ENCODE measurements at places on chromosomes 6 and 20.

- no peak for DNase-seq
These were observed 176.2 kb downstream of the KLHL32 start for GRCh38 chr6:97100696-97101095.

DNA sequence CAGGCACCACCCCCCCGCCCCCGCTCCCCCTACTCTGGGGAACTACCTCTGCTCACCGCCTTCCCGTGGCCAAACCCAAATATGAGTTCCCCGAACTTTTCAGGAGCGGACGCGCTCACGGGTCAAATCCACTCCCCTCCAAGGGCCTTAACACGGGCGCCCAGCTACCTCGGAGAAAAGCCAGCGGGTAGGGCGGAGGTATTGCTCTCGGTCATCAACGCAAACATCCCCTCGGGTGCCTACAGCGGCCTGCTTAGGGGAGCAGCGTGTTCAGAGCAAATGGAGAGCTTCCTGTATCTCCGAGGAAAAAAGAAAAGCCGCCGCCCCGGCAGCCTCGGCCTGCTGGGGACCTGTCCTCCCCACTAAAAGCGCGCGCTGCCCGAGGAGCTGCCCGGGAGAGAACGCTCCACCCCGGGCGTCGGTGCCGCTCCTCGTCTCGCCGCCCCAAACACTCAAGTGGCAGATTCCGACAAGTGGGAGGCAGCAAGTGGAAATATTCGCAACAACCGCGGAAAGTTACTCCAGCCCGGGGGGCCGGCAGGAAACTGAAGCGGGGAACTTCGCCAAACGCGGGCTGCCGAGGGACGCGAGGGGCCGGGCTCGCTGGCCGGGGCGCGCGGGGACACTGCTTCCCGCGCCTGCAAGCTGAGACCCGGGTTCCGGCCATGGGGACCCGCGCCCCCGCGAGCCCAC is 699 bp downstream of the PTPRT start:
- no peak for DNase-seq

DNA sequence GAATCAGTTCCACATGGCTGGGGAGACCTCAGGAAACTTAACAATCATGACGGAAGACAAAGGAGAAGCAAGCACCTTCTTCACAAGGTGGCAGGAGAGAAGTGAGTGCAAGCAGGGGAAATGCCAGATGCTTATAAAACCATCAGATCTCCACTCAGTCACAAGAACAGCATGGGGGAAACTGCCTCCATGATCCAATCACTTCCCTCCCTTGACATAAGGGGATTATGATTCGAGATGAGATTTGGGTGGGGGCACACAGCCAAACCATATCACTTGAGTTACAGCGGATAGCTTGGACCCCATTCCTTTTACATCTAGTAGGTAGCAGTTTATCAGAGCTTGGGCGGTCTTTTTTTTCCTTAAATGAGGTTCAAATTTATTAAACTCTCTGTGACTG is 19.1 kb downstream of the AFDN start:
- DNase-seq, result no peak

DNA sequence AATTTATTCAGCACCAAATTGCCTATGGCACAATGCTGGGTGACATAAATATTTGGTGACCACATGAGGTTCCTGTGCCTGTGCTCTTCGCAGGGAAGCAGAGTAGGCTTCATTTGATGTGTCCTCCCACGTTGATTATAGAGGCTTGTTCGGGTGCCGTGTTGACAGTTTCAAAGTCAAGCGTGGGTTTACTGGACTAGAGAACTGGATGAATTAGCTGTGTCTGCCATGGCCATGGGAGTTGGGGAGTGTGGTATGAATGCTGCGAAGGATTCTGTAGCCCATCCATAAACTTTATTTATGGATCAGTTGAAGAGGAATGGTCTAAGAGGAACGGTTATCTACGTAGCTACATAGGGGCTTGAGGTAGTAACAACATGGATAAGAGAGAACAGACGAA is 11.0 kb downstream of the CD109 start:
- no peak for DNase-seq

DNA sequence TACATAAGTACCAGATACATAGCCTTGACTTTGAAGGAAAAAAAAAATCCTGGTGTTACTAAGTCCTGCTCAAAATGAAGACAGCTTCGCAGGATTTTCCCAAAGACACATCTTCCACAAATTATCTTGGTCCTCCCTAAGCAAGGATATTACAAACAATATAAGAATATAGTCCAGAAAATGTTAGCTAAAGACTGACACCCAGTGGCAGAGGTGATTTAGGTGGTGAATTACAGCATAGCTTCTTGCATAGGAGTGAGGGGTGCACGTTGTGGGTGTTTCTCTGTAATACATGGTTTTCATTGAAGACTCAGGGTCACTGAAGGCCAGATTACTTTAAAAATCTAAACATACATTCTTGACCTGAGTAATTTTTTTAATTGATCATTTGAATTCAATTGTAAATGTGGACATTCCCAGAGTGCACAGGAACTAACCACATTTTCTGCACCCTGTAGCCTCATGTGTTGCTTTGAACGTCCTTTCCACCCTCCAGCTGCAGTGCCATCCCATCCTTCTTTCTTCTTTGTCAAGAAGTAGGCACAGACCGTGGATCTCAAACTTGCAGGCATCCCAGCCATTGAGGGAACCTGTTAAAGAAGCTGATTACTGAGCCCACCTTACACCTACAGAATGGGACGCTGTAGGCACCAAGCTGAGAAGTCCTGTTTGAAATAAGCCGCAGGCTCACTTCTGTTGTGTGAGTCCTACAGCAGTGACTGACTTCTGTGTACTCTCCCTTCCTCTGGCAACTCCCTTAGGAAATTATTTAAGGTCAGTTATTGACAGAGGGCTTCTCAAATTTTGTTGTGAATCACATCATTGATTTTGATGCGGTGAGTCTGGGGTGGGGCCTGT is 102.6 kb downstream of the PERP start:
- no peak for DNase-seq

DNA sequence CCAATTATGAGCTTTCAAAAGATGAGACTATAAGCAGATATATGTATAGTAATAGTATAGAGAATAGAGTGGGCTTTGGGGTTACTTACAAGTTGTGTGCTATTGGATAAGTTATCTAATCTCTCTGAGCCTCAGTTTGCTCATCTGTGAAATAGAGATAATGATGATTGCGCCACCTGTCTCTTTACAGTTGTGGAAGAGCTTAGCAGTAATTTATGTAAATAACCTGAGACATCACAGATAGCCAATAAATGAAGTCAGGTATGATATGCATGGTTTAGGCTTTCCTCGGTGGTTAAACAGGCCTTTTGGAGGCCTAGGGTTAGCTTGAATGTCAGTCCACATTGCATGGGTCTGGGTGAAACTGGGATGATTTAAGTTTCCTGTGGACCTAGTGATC is 29.8 kb upstream of the SCUBE3 start:
- DNase-seq, result no peak

- peak; percentile 83 for DNase-seq
These were observed 8.8 kb downstream of the DUSP15 start for GRCh38 chr20:31861385-31862156.

DNA sequence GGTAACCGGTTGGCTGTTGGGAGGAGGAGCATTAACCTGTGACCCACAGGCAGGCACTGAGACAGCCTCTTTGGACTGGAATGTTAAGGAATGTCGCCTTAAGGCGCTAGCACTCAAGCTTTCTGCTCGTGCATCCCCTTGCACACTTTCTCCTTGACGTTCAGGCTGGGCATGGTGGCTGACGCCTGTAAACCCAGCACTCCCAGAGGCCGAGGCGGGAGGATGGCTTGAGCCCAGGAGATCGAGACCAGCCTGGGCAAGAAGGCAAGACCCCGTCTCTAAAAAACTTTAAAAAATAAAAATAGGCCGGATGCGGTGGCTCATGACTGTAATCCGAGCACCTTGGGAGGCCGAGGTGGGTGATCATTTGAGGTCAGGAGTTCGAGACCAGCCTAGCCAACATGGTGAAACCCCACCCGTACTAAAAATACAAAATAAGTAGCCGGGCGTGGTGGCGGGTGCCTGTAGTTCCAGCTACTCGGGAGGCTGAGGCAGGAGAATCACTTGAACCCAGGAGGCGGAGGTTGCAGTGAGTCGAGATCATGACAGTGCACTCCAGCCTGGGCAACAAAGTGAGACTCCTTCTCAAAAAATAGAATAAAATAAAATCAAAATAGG is 1.9 kb upstream of the GID8 start:
- no peak for DNase-seq

DNA sequence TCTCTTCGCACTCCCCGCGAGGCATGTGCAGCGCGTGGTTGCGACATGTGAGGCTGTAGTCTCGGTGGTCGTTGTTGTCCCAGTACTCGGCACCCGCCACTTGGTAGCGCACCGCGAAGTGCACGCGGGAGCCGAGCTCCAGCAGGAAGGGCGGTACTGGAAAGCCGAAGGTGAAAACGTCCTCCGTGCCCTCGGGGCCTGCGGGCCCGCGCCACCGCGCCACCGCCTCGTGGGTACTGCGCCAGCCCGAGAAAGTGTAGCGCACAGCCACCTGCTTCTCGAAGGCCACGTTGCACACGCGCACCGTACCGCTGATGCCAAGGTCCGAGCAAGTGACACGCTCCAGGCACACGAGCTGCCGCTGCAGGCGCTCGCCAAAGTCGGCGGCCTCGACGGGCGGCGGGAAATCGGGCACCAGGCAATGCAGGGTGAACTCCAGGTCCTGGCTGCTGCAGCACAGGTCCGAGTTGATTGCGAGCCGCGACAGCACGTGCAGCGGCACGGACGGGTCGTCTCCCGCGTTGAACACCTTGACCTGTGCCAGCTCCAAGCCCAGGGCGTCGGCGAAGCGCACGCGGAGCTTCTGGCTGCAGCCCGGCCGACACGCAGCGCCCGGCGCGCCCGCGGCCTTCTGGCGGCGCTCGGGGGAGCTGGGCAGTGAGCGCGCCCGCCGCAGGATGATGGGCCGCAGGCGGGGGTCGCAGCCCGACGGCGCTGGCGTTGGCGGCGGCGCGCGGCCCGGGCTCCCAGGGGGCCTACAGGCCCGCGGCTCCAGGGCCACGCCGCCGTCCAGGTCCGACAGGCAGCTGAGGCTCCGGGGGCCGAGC is 840 bp downstream of the PPP1R3D start:
- DNase-seq, result peak; percentile 32

DNA sequence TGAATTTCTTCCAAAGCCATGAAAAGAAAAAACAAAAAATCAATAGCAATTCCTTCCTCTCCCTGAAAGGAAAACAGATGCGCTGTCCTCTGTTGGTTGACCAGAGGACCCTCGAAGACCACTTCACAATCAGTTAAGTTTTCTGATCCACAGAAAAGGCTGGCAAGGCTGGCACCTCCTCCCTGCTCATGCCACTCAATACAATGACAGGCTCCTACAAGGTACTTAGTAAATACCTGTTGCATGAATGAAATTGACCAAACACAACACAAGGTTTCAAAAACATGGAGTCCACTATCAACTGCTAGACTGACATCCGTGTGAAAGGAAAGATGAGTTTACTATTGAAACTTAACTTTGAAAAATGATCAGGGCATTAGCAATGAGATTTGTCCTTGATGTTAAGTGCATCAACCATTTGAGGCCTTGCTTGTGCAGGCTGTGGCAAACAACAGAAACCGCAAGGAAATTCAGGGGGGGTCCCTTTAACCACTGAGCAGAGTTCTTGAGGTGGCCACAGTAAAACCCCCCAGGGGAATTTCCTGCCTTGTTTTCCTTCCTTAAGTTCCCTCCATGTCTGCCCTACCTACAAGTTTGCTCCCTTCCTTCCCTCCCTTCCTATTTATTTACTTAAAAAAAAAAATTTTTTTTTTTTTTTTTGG is 27.9 kb upstream of the RTF2 start:
- no peak for DNase-seq

DNA sequence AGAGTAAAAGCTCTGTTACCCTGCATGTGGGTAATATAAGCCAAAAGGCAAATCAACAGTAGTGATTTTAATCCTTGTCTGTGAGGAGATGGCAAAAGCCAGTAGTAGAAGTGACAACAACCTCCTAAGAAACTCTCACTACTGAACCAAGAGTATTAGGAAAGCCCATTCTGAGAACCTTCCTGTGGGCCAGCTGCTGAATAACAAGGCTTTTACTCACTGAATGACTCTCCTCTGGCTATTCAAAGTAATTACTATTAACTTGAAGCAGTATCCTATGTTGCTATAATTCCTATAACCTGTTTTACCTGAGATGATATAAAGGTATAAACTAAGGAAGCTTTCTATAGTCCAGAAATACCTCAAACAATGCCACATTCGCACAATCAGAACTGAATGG is 55.1 kb downstream of the CHD6 start:
- DNase-seq, result no peak

DNA sequence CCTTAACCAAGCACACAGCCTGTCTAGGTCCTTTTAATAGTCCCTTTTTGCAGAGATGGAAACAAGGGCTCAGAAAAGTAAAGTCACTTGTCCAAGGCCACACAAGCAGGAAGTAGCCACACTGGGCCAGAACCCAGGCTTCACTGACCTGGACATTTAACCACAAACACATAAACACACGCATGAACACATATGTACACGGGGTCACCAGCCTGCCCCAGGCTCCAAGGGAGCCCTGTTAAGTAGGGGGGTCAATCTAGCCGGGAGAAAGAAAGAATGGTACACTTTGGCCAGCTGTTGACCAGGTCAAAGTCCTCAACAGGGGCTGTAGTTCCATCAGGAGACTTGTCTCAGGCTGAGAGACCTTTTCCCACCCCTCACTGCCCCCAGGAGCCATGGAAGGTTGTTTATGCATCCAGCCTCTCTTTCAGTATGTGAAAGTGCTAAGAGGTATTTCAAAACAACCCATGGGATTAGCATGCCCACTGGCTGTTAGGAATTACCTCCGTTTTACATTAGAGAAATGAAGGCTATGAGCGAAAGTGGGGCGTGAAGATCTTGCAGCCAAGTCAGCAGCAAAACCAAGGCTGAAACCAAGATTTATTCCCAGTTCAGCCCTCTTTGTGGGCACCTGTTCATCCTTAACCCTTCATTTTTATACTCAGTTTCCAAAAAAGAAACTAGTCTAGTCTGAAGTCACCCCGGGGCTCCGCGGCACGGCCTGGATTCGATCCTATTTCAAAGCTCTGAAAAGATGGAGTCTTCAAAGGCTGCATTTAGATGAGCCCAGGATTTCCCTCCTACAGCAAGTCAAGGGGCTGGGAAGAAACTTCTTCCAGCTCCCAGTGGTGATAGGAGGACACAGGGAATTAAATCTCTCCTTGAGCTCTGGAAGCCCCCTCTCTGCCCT is 9.8 kb downstream of the SDC4 start:
- no peak for DNase-seq

GRCh38 chr20:33866398-33867100 is 55.4 kb downstream of the CHMP4B start:
- DNase-seq, result no peak

GRCh38 chr6:168844821-168845609 is 404.0 kb downstream of the SMOC2 start:
- no peak for DNase-seq

GRCh38 chr6:113432521-113433334 is 424.4 kb upstream of the MARCKS start:
- DNase-seq, result no peak

GRCh38 chr6:14035071-14035847 is 82.3 kb upstream of the CD83 start:
- no peak for DNase-seq

Measured in GM06990 (cell line).